ENCODE measurements at places on chromosomes 4 and X.

GRCh38 chr4:102341201-102341600, 4.1 kb downstream of the SLC39A8 start:
- DNase-seq = no peak

DNA sequence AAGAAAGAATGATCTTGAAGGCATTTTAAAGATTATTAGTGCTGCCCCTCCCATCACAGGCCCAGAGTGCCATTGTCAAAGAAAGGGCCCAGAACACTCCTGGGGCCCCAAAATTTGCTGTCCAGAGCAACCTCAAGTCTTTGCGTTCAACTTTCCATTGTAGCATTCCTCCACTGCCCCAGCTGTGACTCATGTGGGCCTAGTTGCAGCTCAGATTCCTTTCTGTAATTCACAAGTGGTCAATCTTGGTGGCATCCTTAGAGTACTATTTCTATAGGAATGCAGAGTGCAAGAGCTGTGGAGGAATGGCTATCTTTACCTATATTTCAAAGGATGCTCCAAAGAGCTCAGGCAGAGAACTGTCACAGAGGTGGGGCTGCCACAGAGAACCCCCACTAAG, 1500.8 kb upstream of the IGFBP7 start:
- no peak for DNase-seq

GRCh38 chr4:47747211-47747610, 90.7 kb downstream of the CORIN start:
- DNase-seq = no peak

- no peak for DNase-seq
Measured at GRCh38 chr4:27629532-27630225, 769.0 kb downstream of the STIM2 start.

- no peak for DNase-seq
Measured at GRCh38 chrX:120468071-120468470, 1.0 kb downstream of the LAMP2 start.

- DNase-seq = no peak
Measured at GRCh38 chrX:55220119-55220794, at the start of gene PAGE5. Gene PAGE5, plus strand, starts transcription at chrX:55220346. Its CDS starts 1,037 bp downstream, at chrX:55221383.

GRCh38 chrX:54208531-54208930, 25.5 kb upstream of the FAM120C start:
- DNase-seq = no peak

- DNase-seq = no peak
Measured at GRCh38 chr4:19698961-19699360, 552.7 kb upstream of the SLIT2 start.

DNA sequence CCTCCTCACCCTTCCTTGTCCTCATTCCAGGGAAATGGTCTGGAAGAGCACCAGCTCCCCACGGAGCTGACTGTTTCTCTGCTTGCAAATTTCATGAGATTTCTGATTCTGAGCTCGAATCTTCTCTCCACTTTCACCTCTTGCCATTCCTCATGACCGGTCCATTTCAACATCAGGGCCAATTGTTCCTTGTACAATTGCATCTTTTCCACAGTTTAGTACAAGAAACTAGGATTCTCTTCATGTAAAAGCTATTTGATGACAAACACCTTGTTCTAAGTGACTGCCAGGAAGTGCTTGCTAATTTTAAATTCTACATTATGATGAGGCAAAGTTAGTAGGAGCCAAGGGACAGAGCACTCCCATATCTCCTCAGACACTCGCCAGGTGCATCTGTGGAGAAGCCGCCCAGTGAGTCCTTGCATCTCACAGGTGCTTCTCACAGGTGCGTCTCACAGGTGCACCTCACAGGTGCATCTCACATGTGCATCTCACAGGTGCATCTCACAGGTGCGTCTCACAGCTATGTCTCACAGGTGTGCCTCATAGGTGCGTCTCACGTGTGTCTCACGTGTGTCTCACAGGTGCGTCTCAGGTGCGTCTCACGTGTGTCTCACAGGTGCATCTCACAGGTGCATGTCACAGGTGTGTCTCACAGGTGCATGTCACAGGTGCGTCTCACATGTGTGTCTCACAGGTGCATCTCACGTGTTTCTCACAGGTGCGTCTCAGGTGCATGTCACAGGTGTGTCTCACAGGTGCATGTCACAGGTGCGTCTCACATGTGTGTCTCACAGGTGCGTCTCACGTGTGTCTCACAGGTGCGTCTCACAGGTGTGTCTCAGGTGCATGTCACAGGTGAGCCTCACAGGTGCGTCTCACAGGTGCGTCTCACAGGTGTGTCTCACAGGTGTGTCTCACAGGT, 3.0 kb upstream of the PDE6B start:
- DNase-seq = no peak

DNA sequence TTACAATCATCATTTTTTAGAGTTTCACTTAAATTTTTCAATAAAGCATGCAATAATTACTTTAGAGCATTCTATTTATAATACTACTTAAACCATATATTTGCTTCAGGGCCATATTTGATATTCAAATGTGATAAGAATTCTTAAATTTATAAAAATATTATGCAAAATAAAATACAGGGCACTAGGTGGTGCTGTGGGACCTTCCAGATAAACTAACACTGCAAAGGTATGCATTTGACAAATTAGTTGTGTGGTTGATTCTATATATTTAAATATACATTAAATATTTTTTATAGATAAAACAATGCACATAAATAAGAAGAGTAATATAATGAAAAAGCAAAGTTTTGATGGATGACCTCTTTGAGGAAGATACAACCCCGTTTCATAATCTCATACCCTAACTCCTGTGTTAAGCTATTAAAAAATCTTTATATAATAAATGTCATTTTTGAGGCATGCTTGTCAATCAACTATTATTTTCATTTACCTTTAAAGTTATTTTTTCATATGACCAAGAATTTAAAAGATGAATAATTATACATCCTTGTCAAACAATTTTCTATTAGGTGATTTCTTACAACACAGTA, 128.4 kb downstream of the REELD1 start:
- no peak for DNase-seq

DNA sequence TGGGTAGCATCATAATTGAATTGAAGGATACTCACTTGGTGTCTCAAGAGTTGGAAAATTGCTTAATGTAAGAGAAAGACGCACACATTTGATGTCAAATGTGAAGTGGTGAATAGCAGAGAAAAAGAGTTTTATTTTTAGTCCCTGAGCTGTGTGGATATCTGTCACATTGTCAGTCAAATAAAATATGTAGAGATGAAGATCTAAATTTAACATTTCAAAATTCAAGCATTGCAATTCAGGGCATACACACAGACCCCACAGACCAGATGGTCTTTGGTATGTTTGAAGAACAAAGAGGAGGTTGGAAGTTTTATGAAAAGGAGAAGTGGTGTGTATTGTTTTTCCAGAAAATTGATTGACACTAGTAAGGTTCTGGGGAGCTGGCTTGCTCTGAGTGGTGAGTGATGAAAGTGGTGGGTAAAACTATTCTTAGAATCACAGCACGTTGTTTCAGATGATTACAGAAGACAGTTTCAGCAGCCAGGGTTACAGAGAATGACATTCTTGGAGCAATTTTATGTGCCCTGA, 44.9 kb upstream of the BBS12 start:
- DNase-seq = no peak

DNA sequence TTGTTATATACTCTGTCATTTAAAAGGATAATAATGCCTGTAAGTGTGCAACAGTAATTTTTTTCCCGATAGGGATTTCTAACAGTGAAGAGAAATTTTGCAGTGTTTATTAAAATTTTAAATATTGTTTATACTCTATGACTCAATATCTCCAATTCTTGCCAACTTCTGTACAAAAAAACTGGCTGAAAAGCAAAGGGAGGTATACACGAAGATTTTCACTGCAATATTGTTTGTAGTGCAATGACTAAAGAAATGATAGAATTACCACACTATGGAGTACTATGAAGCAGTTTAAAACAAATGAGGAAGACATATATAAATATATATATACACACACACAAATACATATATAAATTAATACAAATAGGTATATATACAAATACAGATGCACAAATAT, 187.9 kb upstream of the IL15 start:
- DNase-seq = no peak

GRCh38 chr4:19772581-19772980, 479.1 kb upstream of the SLIT2 start:
- DNase-seq = no peak

DNA sequence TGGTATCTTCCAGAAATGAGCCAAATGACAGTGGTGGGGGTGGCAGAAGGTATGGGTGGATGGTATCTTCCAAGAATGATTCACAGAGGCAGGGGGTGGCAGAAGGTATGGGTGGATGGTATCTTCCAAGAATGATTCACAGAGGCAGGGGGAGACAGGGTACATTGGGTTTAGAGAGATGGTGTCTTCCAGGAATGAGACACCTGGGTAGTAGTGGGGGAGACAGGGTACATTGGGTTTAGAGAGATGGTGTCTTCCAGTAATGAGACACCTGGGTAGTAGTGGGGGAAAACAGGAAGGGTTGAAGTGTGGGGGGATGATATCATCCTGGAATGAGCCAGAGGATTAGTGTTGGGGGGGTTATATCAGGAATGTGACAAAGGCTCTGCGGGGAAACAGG, 62.0 kb downstream of the MAOA start:
- no peak for DNase-seq

GRCh38 chrX:133754657-133755056, 230.7 kb downstream of the GPC3 start:
- DNase-seq = no peak

DNA sequence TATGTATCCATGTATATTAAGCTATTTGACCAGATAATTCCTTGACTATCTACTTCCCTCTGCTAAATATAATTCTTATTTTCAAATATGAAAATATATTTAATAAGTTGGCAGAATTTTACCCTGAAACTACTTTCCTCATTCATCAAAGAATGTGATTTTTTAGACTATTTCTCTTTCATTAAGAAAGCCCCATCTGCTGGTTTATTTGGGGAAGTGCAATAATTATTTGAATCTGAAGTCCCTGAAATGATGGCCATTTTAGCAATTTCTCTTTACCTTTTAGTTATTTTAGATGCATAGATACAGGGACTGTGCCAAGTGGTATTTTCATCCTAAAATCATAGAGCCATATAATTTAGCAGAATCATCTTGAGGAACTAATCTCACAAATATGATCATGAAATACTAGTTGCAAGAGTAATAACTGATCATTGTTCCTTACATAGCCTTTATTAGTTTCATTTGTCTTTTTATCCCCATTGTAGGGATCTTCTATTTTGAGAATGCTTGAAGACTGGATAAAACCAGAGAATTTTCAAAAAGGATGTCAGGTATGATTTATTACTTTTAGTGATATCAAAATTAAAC, 39.0 kb downstream of the ENPEP start:
- no peak for DNase-seq

DNA sequence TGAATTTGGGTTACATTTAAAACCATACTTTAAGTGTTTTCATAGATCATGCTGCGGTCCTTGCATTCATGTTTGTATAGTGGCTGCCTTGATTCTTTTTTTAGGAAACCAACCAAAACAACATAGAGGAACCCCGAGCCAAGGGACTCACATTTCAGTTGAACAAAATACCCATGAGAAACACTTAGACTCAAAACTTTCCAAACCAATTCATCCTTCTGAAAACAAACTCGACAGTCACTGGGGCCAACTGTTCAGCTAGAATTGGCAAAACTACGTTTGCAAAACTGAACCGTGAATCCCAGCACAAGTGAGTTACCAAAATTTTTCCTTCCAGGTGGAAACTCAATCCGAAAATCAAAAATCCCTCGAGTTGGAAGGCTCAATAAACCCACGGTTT, 1.4 kb downstream of the ADGRA3 start:
- DNase-seq = no peak

- no peak for DNase-seq
Measured at GRCh38 chr4:155805016-155805415, 46.2 kb downstream of the GUCY1B1 start.

DNA sequence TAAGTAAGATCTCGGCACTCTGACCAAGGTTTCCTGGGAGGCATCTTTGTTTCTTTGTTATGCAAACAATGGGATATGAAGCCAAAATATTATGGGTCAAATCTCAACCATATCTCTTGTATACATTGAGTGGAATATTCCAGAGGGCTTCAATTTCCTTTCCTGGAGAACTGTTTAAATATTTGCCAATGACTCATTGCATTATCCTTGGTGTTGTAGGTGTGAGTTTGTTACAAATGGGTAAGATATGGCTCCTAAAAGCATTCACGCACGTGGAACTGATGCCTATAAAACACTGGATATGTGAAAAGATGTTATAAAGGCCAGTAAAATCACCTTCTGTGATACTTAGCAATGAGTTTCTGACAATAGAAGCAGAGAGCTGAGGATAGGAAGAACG, 150.5 kb upstream of the WDR1 start:
- DNase-seq = no peak

GRCh38 chr4:13866881-13867280, 239.4 kb upstream of the BOD1L1 start:
- DNase-seq = no peak

- DNase-seq = no peak
Measured at GRCh38 chr4:141022111-141022695, 111.1 kb downstream of the RNF150 start.

GRCh38 chrX:133923113-133923512, 62.3 kb downstream of the GPC3 start:
- DNase-seq = no peak

GRCh38 chrX:44459501-44459900, 83.2 kb downstream of the FUNDC1 start:
- DNase-seq = no peak

DNA sequence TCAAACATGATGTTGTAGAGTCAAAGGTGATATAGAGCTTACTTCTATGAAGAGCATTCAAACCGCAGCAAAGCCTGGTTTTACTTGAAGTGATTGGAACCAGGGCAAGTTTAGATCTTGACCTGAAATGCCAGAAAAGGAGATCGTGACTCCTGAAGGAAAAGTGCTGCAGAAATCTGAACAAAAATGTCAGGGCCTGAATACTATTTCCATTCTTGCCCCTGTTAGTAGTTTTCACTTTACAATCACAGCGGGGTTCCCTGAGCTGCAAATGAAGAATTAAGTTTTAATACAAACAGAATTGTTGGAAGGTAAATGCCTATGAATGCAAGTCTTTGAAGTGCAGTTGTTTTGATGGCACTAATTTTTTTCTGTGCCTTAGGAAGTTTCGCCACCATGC, 4.1 kb downstream of the SLIT2 start:
- DNase-seq = no peak

GRCh38 chr4:53307210-53307609, 58.7 kb downstream of the SCFD2 start:
- no peak for DNase-seq

DNA sequence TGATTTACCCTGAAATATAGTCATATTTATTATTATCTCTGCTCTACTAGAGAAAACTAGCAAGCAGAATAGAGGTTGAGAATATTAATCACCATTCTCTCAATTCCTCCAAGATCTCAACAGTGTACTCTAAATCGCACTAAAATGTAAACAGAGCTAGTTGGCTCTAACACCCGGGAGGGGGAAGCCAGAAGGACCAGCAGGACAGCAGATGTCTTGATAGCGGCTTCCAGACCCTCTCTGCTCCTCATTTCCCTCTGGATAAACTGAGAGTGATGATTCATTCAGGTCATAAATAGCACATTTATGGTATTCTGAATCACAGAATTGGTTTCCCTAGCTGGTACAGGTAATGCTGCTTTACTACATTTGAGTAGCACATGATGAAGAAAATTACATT, 82.5 kb downstream of the TBC1D9 start:
- DNase-seq = no peak

- no peak for DNase-seq
Measured at GRCh38 chr4:6492861-6493657, 20.6 kb upstream of the PPP2R2C start.
